Testis (tissue), 5 donors: ENCODE measurements at places on chromosomes 1 and 21. TPM values are rescaled to one million over a fixed set of nuclear protein-coding genes. Genes with fewer than 3 reads are reported as not detected.

The TEX38 gene
- 432 TPM for polyA plus RNA-seq

DNA sequence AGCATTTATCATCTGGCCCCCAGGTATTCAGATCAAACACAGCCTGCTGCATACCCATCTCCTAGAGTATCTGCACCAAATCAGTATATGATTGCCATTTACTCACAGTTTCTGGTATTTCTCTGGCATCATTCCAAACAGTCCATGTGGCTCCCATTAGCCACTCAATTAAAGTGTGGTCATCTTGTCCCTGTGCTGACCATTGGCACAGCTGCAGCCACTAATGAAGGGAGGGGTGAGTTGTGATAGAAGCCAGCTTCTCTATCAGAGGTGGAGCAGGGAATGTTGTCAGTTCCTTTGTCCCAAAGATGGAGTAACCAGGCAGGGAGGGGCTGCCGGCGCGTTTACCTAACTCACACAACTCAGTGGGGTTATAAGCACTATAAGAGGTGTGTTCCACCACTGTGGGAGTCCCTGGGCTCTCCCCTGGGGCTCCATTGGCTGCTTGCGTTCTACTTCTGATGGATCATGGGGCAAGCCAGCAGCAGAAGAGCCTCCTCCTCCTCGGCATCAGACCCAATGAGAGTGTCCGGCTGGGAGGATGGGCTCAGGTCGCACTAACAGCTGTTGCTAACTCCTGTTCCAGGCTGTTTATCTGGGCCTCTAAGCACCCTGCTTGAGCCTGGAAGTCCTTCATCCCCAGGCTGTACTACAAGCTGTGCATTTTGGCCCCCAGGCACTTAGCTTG, 108.6 kb downstream of the GDAP2 start:
- DNase-seq: no peak
- H3K4me3 ChIP-seq: no peak overlapping the region
- no peaks in the 10 kb centered on the region for H3K36me3 ChIP-seq
- H3K4me1 ChIP-seq: peaks cover 9% of the 10 kb centered on the region
- no peaks in the 10 kb centered on the region for H3K27me3 ChIP-seq

DNA sequence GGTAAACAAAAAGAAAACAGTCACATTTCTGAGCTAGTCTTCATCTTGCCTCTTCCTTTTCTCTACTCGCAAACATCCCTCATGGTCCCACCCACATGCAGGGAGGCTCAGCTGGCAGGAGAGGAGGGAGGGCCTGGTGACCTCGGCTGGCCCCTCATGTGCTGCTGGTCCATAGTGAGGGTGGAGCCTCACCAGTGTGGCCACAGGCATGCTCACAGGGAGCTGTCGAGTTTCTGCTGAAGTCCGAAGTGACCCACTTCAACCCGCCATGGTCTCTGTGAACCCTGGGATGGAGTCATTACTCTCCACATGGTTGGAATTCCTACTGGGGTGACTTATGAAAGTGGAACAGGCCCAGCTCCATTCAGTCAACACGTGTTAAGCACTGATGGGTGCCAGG, 253.4 kb downstream of the RHOU start:
- no peak for DNase-seq
- H3K27me3 ChIP-seq: no peaks in the 10 kb centered on the region
- H3K4me3 ChIP-seq: no peak overlapping the region
- no peaks in the 10 kb centered on the region for H3K36me3 ChIP-seq

The NUF2 gene
- polyA plus RNA-seq: 32.3 TPM

The TNFRSF1B gene
- polyA plus RNA-seq: 10.6 TPM

DNA sequence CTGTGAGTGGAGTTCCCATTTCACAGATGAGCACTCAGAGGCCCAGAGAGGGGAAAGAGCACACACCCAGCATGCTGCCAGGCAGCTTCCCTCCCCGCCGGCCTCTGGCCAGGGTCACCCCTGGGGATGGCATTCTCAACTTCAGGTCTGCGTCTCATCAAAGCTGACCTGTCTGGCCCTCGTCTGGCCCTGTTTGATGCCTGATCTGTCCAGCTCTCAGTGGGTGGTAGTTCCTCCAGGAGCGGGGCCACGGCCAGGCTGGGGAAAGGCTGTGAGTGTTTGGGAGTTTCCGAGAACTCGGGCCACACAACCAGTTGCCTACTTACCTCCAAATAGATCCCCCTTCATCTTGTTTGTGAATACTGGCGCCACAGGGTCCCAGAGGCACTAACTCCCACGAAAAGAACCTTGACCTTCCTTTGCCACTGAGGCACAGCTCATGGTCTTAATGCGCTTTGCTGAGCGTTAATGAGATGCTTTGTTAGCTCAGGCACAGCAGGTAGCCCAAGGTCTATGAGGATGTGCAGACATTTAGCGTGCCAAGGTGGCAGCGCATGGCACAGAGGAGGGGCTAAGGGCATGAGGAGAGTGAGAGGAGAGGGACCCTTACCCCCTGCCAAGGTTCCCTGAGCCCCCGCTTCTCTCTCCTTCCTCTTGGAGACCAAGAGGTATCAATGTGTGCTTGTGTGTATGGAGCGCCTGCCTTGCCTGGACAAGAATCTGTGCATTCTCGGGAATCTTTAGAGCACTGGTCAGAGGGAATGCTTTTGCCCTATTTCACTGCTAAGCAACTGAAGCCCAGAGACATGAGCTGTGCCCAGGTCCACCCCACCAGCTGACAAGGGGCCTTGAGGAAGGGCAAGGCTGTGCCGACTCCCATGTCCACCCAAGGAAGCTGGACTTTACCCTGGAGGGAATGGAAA, 61.2 kb downstream of the DISP3 start:
- H3K4me3 ChIP-seq: no peak overlapping the region
- H3K27me3 ChIP-seq: no peaks in the 10 kb centered on the region
- DNase-seq: no peak
- no peaks in the 10 kb centered on the region for H3K36me3 ChIP-seq
- no peaks in the 10 kb centered on the region for H3K4me1 ChIP-seq

GRCh38 chr1:206979379-206980043, 9.3 kb upstream of the FCAMR start:
- no peak overlapping the region for H3K27ac ChIP-seq
- DNase-seq: no peak
- H3K4me1 ChIP-seq: no peaks in the 10 kb centered on the region
- H3K27me3 ChIP-seq: no peaks in the 10 kb centered on the region

DNA sequence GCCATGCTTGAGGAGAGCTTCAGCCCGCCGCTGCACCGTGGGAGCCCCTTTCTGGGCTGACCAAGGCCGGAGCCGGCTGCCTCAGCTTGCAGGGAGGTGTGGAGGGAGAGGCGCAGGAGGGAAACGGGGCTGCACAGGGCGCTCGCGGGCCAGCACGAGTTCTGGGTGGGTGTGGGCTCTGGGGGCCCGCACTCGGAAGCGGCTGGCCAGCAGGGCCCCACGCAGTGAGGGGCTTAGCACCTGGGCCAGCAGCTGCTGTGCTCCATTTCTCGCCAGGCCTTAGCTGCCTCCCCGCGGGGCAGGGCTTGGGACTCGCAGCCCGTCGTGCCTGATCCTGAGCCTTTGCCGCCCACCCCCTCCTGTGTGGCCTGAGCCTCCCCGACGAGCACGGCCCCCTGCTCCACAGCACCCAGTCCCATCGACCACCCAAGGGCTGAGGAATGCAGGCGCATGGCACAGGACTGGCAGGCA, 1554.0 kb downstream of the KCNT2 start:
- H3K4me3 ChIP-seq: peak overlapping the region; percentile 35
- no peaks in the 10 kb centered on the region for H3K4me1 ChIP-seq
- no peaks in the 10 kb centered on the region for H3K36me3 ChIP-seq

- H3K27me3 ChIP-seq: no peaks in the 10 kb centered on the region
- peaks cover 2% of the 10 kb centered on the region for H3K4me1 ChIP-seq
- no peak overlapping the region for H3K27ac ChIP-seq
- H3K36me3 ChIP-seq: no peaks in the 10 kb centered on the region
Measured at GRCh38 chr21:45454060-45454925, 49.3 kb downstream of the COL18A1 start.
